ENCODE measurements at places on chromosomes 16 and 17.
A peak's percentile ranks its signal among the peaks of the same experiment; 100 is the strongest.

DNA sequence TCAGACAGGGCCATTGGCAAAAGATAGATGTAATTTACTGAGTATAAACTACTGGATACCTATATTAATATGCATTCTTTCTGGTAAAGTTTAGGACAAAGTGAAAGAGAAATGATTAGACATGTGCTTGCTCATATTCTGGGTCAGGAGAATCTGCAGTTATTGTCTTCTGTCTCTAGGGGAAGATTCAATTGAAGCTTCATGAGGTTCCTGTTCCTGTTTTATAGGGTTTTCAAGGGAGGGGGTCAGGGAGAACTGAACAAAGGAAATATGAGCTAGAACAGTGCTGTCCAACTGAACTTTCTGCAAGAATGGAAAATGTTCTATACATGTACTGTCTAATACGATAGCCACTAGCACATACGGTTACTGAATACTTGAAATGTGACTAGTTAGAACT lies 59.3 kb upstream of the CORO6 start:
- DNase-seq, result no peak

- peak; percentile 68 for DNase-seq
Measured at GRCh38 chr16:81873843-81874752, 95.0 kb downstream of the PLCG2 start.

DNA sequence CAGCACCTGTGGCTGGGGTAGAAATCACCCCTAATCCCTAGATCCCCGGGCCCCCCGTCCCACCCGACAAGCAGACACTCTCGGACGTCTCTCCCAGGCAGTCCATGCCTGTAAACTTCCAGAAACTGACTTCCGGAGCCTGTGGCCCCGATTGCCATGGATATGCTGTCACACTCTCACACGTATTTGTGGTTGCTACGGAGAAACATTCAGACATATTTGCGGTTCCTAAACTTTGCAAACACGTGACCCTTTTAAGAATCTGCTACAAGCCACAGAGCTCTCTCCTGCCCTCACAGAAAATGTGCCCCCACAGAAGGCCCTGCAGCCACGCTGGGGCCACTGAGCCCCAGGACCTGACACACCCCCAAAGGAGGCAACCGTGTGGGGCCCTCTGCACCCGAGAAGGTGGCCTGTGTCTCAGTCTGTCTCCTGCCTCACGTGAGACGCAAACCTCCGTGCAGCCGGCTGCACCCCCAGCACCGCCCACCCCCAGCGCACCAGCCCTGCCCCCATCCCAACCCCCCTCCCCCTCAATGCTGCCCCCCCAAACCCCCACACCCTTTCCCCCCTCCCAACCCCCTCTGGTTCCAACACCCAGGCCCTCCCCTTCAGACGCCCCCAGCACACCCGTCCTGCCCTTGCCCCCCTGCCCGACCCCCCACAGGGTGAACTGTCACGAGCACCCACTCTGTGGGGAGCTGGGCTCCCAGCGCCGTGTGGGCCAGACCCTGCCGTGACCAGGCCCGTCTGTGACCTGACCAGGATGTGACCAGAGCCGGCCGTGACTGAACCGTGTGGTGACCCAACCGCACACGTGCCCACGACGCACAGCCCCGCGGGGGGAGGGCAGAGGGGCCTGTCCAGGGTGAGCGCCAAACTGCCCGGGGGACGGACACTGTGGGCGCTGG lies 66.3 kb upstream of the METRNL start:
- DNase-seq, result no peak

GRCh38 chr17:48296453-48296852 lies 133.6 kb downstream of the SKAP1 start:
- no peak for DNase-seq

DNA sequence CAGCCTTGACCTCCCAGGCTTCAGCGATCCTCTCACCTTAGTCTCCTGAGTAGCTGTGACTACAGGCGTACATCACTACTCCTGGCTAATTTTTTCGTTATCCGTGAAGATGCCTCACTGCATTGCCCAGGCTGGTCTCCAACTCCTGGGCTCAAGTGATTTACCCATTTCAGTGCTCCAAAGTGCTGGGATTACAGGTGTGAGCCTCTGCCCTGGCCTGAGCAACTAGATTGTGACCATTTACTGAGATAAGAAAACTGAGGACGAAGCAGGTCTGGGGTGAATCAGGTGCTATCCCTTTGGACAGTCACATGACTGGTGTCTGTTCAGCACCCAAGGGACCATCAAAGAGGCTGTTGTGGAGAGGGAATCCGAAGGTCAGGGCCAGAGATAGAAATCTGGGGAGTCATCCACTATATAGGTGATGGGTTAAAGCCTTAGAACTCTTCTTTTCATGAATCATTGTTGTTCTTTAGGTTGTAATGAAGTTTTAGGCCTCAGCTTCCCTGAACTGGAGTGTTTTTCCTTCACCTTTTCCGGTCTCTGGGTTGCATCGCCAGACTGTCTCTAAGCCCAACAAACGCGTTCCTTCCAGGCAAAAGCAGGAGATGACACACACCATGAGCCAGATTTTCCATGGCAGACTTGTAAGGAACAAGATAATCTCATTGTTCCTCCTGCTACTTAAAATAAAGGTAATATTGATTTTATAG lies 62.5 kb downstream of the FTO start:
- no peak for DNase-seq

GRCh38 chr16:8905795-8906591 lies 23.8 kb downstream of the LITAFD start:
- no peak for DNase-seq

GRCh38 chr17:17812211-17813054 lies 24.4 kb downstream of the SREBF1 start:
- peak; percentile 77 for DNase-seq

GRCh38 chr17:74369221-74369620 lies 1.9 kb downstream of the GPR142 start:
- DNase-seq, result peak; percentile 75

GRCh38 chr16:78099271-78100111 lies at the start of gene WWOX:
TSS of gene WWOX (plus strand) at chr16:78099654.
- DNase-seq, result peak; percentile 95

DNA sequence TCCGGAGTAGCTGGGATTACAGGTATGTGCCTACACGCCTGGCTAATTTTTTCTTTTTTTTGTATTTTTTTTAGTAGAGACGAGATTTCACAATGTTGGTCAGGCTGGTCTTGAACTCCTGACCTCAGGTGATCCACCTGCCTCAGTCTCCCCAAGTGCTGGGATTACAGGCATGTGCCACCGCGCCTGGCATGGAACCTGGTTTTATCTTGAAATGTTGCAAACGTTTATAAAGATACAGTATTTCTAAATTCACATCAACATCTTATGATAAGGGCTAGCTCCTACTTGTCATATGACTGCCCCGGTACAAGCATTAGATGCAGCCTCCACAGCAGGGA lies 1.5 kb upstream of the IST1 start:
- no peak for DNase-seq
